ENCODE measurements at places on chromosomes 7 and 10. TPM values are rescaled to one million over a fixed set of nuclear protein-coding genes. Genes with fewer than 3 reads are reported as not detected.

Gene MOGAT3
- not detected for total RNA-seq

Gene MUC3A
- not detected for total RNA-seq

Gene TCF7L2
- total RNA-seq, result 17.2 TPM

Gene GPR146
- total RNA-seq, result 15.8 TPM

- no peak for DNase-seq
Observed at GRCh38 chr7:127894588-127894987, 136.6 kb downstream of the LRRC4 start.

- DNase-seq, result no peak
Observed at GRCh38 chr7:22125436-22125835, 179.7 kb upstream of the CDCA7L start.

DNA sequence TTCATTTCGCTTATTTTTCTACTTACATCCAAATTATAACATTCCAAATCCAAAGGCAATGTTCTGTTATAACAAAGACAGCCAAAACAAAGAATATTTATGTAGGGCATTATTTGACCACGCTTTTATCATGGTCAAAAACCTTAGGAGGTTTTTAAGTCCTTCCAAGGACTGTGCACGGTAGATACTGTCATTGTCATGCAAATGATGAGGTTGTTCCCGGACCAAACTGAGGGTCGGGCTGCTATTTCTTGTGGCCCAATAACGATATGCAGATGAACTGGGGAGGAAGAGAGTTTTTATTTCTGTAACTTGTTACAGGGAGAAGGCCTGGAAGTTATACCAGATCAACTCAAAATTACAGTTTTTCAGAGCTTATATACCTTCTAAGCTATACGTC lies 56.6 kb upstream of the STEAP4 start:
- DNase-seq, result no peak

GRCh38 chr7:69640925-69641594 lies 42.8 kb downstream of the AUTS2 start:
- DNase-seq, result no peak

GRCh38 chr7:5302577-5302976 lies 19.8 kb downstream of the SLC29A4 start:
- no peak for DNase-seq

Data from tongue (tissue), 3 donors.